ENCODE measurements at places on chromosomes 1 and 21.

- no peak for DNase-seq
Measured at GRCh38 chr1:67759066-67759465, 74.1 kb downstream of the GADD45A start.

GRCh38 chr1:230568008-230568407 lies 74.3 kb upstream of the COG2 start:
- DNase-seq = peak; percentile 23

GRCh38 chr1:218112862-218113261 lies 172.2 kb upstream of the RRP15 start:
- DNase-seq = no peak

DNA sequence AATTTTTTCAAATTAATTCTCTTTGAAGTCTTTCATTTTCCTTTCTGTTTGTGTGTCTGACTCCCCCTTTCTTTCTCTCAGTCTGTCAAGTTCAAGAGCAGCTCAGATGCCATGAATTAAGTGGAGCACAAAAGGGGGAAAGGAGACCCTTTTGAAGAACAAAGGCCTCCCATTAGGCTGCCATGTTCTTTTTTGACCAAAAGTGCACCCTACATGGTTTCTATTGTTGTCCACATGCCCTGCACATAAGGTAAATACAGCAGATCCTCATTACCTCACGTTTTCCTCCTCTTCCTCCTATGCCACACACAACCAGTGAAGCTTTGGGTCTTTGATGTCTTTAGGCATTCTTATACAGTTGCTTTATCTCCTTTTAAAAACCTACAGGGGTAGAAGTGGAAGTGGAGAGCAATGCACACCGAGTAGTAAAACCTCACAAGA lies 47.7 kb downstream of the POU2F1 start:
- no peak for DNase-seq

GRCh38 chr1:222815440-222815765 lies 564 bp downstream of the DISP1 start:
- DNase-seq = no peak

DNA sequence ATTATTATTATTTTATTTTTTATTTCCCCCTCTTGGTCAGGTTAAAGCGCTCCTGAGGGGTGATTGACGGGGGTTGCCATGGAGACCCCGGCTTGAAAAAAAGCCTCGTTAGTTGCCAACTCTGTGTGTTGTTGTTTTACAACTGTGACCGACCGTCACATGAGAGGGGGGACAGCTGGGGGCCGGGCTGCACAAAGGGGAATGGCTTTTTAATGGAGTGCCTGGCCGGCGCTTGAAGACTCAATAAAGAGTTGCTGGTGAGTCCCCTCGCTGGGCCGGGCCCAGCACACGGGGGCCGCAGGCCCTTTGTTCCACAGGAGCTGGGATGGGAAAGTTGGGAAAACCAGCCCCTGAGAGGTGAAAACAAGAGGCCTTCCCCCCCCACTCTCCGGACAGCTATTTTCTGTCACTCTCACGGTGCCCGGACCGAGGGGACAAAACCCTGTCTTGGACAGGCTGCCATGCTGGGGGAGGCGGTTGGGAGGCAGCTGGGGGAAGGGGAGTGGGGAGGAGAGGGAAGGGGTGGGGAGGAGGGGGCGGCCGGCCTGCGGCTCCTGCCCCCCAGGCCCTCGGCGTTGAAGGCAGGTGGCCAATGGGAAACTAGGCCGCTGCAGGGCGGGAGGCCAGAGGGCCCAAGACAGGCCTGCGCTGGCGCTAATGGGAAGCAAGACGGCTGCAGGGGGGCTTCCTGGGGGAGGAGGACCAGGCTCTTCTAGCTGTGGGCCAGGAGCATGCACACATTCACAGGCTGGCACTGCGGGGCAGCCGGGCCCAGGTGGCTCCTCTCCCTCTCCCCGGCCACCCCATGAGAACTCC lies 67.6 kb downstream of the CASZ1 start:
- DNase-seq = no peak

GRCh38 chr1:27868556-27868931 lies 3.8 kb upstream of the THEMIS2 start:
- DNase-seq = no peak

DNA sequence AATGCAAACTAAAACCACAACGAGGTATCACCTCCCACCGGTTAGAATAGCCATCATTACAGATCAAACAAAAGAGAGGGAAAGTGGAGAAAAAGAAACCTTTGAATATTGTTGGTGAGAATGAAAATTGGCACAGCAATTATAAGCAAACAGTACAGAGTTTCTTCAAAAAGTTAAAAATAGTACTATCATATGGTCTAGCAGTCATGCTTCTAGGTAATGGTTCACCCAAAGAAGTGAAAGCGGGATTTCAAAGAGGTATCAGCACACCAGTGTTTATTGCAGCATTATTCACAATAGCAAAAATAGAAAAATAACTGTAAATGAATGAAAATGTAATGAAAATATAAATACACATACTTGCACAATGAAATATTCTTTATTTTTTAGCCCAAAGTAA lies 8.2 kb downstream of the OR2T10 start:
- no peak for DNase-seq

GRCh38 chr1:56156971-56157876 lies 422.1 kb downstream of the PLPP3 start:
- no peak for DNase-seq

DNA sequence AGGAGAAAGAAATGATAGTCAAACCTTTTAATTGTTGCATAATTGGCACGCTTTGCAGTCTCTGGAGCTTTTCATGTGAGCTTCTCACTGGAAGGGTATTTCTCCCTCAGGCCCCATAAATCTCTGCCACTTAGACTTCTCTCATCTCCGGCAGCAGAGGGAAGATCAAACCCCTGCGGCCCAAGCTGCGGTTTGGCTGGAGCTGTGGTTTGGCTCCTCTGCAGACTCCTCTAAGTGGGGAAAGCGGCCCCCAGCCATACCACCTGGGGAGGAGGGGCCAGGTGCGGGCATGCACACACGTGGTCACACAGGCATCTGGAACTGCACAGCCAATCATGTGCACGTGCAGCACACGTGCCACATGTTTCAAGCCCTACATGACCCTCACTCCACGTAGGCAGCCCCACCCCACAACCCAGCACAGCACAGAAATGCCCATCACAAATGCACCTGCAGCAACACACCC lies 58.3 kb downstream of the UBE2T start:
- no peak for DNase-seq

DNA sequence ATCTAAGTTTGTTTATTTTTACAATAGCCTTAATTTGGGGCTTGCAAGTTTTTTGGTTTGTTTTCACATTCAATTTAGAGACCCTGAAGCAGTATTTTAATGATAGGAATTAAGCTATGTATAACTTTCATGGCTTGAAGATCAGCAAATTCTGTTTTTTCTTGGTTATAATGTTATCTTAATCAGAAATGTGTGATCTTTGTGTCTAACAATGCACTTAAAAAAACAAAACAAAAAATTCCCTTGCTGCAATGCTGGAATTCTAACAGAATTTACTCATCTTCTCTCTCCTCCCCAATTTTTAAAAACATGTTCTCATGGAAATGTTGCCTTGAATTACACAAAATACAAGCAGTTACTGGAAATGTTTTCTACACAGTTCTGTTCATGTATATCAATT lies 113.1 kb downstream of the OLFML2B start:
- DNase-seq = no peak

DNA sequence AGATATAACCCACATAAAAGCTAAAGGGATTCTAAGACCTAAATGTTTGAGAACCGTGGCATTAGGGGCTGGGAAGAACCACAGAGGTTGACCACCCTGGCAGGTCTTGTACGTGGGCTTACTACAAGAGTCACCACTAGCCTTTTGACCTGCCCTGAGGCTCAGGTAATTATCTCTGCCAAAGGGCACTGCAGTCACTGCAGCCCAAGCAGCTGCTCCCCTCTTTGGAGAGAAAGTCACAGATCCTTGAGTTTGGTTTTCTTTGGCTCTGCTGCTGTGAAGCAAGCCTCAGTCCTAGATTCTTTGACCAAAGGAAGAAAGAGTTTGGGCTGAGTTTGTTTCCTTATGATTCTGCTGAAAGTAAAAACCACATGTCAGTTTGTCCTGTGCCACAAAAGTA lies 11.6 kb downstream of the PARK7 start:
- no peak for DNase-seq

- peak; percentile 4 for DNase-seq
Measured at GRCh38 chr1:163410073-163410999, 88.6 kb downstream of the NUF2 start.

All from stimulated activated CD8-positive, alpha-beta memory T cell treated with anti-CD3 and anti-CD28 coated beads, Interleukin-2, amount 100 ng/mL, for 48 hours (primary cell).